ENCODE measurements at places on chromosomes 16 and 17. TPM values are rescaled to one million over a fixed set of nuclear protein-coding genes. Genes with fewer than 3 reads are reported as not detected.

Gene MPDU1
- 50.7 TPM for total RNA-seq

Gene ERAL1
- total RNA-seq = 49.2 TPM

Gene PPM1E
- 0.02 TPM for total RNA-seq

Gene PROCA1
- total RNA-seq = 11.0 TPM

Gene ACSF3
- total RNA-seq = 59.6 TPM

Gene LUC7L
- 100 TPM for total RNA-seq

Gene AATK
- 0.27 TPM for total RNA-seq

Gene TTYH2
- 2.9 TPM for total RNA-seq

Gene NKD1
- total RNA-seq = 1.5 TPM

Gene PIRT
- total RNA-seq = not detected

Gene NATD1
- 1.5 TPM for total RNA-seq

Gene HOXB1
- not detected for total RNA-seq

Gene MED1
- 59.2 TPM for total RNA-seq

Gene ABCA9
- 0.10 TPM for total RNA-seq

Gene NFATC3
- 64.8 TPM for total RNA-seq

Gene CCL8
- not detected for total RNA-seq

Gene SPNS3
- total RNA-seq = 1.1 TPM

Gene CCDC40
- 0.55 TPM for total RNA-seq

Gene ACAP1
- 328 TPM for total RNA-seq

Gene BRIP1
- 2.5 TPM for total RNA-seq

Gene NOTUM
- 0.22 TPM for total RNA-seq

Gene TSPOAP1
- total RNA-seq = 22.5 TPM

Gene SULT1A4
- 2.1 TPM for total RNA-seq

Gene LSM12
- 57.3 TPM for total RNA-seq

Gene GNGT2
- 8.1 TPM for total RNA-seq

Gene SLC6A2
- not detected for total RNA-seq

Gene MYOCD
- total RNA-seq = 8.0 TPM

Gene JPH3
- not detected for total RNA-seq

Gene ANKRD11
- 216 TPM for total RNA-seq

Gene EVPL
- total RNA-seq = not detected

Gene ADAM11
- 0.10 TPM for total RNA-seq

Gene KNOP1
- 19.0 TPM for total RNA-seq

Gene HLF
- total RNA-seq = 0.10 TPM

Gene ASPSCR1
- 40.0 TPM for total RNA-seq

Gene EIF3CL
- total RNA-seq = 98.8 TPM

Gene PDE6G
- total RNA-seq = 0.42 TPM

Gene PRSS33
- total RNA-seq = not detected

Gene KRTAP2-1
- not detected for total RNA-seq

Gene CDH11
- not detected for total RNA-seq

Gene TLCD1
- 41.0 TPM for total RNA-seq

Gene ETV4
- not detected for total RNA-seq

Gene PLEKHM1
- 62.4 TPM for total RNA-seq

Gene ABCC11
- not detected for total RNA-seq

Gene C17orf75
- 18.1 TPM for total RNA-seq

Gene LRRC75A
- total RNA-seq = 0.98 TPM

Gene KCNJ18
- not detected for total RNA-seq

Gene TEKT3
- total RNA-seq = not detected

Gene DNAH17
- 0.29 TPM for total RNA-seq

Gene TMC5
- total RNA-seq = not detected

Gene HSPB9
- not detected for total RNA-seq

Gene KCTD19
- total RNA-seq = not detected

Gene APOBR
- total RNA-seq = 3.2 TPM

Gene DNAH2
- total RNA-seq = not detected

Gene ZFP90
- total RNA-seq = 18.8 TPM

Gene CCR7
- total RNA-seq = 572 TPM

Gene ITGAX
- total RNA-seq = 81.9 TPM

Gene HES7
- 0.49 TPM for total RNA-seq
